ENCODE measurements at places on chromosomes 13 and 19.

- no peak for DNase-seq
These were observed 2.3 kb upstream of the DOCK6 start for GRCh38 chr19:11264452-11265176.

DNA sequence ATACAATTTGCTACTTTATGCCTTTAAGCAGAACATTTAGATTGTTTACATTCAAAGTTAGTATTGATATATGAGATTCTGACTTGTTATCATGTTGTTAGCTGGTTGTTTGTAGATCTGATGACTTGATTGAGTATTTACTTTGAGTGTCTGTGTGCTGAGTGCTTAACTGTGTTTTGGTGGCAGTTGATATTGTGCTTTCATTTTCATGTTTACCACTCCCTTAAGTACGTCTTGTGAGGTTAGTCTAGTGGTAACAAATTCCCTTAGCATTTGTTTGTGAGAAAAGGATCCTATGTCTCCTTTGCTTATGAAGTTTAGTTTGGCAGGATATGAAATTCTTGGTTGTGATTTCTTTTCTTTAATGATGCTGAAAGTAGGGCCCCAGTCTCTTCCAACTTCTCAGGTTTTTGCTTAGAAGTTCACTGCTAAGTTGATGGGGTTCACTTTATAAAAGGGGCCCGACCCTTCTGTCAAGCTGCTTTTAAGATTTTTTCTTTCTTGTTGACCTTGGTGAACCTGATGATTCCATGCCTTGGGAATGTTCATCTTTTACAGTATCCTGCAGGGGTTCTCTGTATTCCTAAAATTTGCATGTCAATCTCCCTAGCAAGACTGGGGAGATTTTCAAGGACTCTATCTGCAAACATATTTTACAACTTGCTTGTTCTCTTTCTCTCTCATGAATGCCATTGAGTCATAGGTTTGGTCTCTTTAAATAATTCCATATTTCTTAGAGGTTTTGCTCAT lies 1095.4 kb upstream of the PCDH20 start:
- DNase-seq, result no peak

GRCh38 chr19:57558525-57558924 lies 1.1 kb downstream of the ZNF550 start:
- no peak for DNase-seq

GRCh38 chr13:40536443-40537113 lies 129.9 kb downstream of the FOXO1 start:
- DNase-seq, result no peak

DNA sequence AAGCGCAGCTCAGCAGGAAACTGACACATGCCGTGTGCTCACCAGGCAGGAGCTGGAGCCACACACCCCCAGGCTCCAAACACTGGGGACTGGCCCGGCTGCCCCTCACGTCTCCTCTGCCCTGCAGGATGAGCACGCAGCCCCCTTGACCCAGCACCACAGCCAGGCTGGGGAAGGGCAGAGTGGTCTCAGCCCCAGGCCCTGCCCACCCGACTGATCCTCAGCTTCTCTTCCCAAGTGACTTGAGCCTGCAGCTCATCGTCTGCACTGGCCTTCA lies 20.3 kb downstream of the GRTP1 start:
- DNase-seq, result no peak
